ENCODE measurements at places on chromosomes 12 and 14.

- DNase-seq, result no peak
Measured at GRCh38 chr14:54220071-54220703, 176.6 kb upstream of the CDKN3 start.

DNA sequence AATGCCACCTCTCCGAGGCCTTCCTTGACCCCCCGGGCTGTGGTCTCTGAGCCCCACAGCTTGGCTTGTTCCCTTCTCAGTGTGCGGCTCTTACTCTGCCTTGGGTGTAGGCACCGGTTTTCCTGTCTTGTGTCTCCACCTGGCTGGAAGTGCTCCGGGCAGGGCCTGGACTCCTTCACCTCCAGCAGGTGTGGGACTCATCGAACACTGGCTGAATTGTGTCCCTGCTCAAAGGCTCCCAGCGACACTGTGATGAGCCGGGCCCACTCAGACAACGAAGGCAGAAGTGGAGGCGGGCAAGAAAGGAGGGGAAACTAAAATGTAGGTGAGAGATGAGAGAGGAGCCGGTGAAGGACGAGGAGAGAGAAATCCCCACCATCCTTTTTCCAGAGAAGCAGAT is 18.0 kb downstream of the TMEM63C start:
- DNase-seq, result no peak

GRCh38 chr12:132923356-132923909 is 32.7 kb downstream of the ZNF605 start:
- DNase-seq, result no peak

- peak; percentile 56 for DNase-seq
Measured at GRCh38 chr12:110403976-110404682, 621 bp upstream of the ANAPC7 start.

GRCh38 chr14:105432657-105433056 is 13.0 kb downstream of the MTA1 start:
- no peak for DNase-seq

- no peak for DNase-seq
Measured at GRCh38 chr12:107393043-107393717, 292.4 kb upstream of the PWP1 start.

GRCh38 chr14:30875788-30876053 is 1.4 kb downstream of the COCH start:
- DNase-seq, result no peak

- no peak for DNase-seq
Measured at GRCh38 chr12:6205761-6206160, 5.6 kb downstream of the CD9 start.

DNA sequence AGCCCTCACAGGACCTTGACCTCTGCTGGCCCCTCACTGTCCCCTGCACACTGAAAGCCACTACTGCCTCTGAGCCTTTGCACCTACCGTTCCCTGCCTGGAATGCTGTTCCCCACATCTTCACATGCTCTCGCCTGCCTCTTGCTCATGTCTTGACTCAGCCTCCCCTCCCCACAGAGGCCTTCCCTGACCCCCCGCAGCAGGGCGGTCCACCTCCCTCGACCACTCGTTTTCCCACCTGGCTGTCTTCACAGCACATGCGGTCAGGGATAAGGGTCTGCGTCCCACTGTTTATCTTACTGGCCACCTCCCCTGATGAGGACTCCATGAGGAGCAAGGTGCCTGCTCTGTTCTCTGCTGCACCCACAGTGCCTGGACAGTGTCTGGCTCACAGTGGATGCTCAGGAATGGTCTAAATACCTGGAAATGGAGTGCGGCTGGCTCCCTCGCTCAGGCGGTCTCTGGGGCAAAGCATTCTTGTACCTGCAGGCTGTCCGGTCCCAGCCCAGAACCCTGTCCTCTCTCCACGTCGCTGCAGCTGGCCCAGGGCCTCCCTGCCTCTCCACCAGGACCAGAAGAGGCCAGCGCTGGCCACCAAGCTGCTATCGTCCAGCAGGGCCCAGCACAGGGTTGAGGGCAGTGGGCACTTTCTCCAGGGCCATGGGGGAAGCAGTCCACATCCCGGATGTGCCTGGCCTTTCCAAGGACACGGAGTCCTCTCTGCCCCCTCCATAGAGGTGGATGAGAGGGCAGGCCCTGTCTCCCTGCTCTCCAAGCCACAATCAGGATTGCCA is 107.4 kb downstream of the NCOR2 start:
- DNase-seq, result no peak

GRCh38 chr12:111573476-111573875 is 25.6 kb downstream of the ATXN2 start:
- DNase-seq, result no peak

DNA sequence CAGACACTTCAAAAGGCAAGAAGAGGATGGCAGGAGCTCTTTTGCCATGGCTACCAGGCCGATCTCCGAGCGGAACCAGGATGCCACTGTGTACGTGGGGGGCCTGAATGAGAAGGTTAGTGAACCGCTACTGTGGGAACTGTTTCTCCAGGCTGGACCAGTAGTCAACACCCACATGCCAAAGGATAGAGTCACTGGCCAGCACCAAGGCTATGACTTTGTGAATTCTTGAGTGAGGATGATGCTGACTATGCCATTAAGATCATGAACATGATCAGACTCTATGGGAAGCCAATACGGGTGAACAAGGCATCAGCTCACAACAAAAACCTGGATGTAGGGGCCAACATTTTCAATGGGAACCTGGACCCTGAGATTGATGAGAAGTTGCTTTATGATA is 9.8 kb downstream of the GARIN2 start:
- DNase-seq, result no peak

GRCh38 chr12:118982984-118983761 is 1.8 kb downstream of the SRRM4 start:
- no peak for DNase-seq

GRCh38 chr12:6237830-6238229 is 37.6 kb downstream of the CD9 start:
- DNase-seq, result no peak

DNA sequence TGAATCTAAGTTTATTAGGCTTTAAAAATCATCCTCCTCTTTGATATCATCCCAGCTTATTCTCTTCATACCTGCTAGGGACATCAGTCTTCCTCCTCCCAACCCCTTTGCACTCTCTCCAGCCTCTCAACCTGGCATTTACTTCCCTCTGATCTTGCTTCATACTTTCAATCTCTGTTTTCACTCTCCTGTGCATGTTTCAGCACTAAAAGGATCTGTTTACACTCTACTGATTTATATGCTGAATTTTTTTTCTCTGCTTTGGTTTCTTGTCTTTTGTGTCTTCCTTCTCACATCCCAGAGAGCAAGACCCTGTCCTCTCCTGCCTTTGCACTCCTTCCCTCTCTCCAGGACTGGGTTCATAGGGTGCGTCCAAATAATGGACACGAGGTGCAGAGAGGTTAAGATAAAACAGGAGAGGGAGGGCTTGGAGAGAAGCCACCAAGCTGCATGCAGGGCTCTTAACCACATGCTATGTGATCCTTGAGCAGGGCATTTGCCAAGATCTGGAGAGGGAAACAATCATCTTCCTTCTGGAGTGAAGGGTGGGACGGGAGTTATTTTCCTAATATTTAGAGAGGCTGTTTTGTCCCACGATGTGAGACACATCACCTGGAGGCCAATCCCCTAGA is 3.0 kb upstream of the CISTR start:
- DNase-seq, result peak; percentile 66

- peak; percentile 93 for DNase-seq
Measured at GRCh38 chr14:50045039-50045711, 71.2 kb downstream of the VCPKMT start.

DNA sequence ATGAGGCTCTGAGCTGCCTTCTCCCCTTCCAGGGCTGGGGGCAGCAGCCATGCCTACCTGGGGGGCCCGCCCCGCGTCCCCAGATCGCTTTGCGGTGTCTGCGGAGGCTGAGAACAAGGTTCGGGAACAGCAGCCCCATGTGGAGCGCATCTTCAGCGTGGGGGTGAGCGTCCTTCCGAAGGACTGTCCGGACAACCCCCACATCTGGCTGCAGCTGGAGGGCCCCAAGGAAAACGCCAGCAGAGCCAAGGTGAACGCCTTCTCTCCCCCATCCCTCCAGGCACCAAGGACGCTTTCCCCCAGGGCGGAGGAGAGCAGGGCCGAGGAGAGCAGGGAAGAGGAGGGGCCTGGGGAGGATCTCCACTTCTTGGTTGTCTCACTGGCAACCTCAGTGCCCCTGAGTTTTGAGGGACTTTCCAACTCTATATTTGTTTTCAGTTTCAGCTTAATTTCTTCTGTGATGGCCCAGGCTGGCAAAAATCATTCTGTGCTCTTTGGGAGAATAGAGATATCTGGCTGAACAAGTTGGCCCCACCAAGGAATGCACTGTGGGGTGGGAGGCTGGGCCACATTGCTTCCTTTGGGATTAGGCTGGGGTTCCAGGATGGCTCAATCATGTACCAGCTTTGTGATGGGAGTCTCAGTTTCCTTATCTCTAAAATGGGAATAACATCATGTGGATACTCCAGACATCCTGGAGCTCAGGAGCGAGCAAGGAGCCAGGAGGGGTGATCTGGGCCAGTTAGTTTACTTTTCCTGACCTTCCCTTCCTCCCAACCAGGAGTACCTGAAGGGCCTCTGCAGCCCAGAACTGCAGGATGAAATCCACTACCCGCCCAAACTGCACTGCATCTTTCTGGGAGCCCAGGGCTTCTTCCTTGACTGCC is 1.2 kb downstream of the KHNYN start:
- DNase-seq, result peak; percentile 55

DNA sequence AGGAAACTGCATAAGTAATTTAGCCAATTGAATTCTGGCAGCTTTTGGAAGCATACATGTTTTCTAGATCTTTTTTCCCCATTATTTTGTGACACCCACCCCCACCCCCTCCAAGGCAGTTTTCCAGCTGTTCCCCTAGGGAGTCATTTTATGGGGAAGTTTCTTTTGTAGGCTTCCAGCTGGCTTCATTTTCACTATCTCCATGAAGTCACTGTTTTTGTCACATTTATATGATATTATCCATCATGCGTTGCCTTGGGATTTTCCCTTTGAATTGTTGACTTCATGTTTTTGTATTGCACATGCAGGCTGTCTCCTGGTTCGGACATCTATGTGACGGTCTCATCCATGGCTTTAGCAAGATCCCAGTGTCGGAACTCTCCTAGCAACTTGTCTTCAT is 233.6 kb upstream of the RGS6 start:
- no peak for DNase-seq

GRCh38 chr12:95836630-95837239 is 22.0 kb upstream of the SNRPF start:
- peak; percentile 83 for DNase-seq

DNA sequence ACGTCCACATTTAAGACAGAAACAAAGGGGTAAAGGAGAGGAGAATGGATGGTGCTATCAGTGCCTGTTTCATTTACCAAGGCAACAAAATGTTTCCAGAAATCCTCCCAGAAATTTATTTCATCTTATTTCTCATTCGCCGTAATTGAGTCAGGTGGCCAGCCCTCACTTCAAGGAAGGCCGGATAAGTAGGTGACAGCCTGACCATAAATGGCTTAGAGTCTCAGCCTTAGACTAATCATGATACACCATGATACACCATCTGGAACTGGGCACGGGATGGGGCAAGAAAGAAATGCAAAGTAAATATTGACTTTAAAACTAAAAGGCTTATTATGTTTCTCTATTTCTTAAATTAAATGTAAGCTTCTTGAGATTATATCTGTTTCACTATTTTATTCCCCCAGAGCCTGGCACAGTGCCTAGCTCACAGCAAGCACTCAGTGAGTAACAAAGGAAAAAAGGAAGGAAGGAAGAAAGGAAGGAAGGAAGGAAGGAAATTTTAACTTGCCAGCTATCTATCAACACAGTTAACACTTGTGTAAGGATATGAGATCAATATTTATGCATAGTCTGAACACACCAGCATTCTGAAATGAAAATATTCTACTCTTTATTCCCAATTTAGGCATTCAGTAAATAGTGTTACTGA is 106.1 kb upstream of the FSCB start:
- DNase-seq, result no peak

- DNase-seq, result peak; percentile 83
Measured at GRCh38 chr12:57085999-57086492, 2.9 kb upstream of the NAB2 start.

DNA sequence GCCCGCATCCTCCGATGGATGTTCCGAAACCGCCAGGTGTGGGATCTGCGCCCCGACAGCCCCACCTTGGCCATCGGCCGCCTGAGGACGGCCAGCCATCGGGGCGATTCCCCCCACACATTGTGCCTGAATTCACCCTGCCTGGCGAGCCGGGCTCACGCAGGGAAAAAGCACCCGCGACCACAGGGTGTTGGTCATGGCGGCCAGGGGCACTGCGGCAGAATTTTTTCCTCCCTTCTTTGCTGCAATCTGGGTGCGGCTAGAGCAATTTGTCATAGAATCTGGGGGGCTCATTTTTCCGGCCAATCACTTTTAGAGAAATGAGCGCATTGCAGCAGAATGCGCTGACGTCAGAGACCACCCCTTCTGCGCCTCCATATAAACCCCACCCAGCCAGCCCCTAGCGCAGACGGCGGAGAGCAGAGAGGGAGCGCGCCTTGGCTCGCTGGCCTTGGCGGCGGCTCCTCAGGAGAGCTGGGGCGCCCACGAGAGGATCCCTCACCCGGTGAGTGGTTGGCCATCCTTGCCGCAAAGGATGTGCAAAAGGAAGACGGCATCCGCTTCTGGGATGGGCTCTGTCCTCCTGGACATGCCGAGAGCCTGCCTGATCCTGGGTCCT is at the start of gene MEG3:
Gene MEG3 (plus strand): TSS at position 406 of the 619 bp plus-strand sequence.
- DNase-seq, result peak; percentile 80

DNA sequence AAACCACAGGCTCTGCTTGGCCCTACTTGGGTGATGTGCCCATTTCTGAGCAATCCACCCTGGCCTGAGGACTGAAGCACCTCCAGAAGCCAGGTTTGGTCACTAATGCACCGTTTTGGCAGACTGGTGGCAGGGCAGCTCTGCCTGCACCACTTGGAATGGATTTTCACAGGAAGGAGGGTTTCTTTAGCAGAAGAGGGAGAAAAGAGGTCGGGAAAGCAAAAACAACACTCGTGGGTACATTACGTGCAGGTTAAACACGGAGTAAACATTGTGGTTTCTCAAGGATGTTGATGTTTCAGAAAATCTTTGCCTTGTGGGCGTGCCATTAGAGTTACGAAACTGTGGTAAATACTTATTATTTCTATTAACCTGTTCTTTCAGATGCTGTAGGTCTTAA is 70.8 kb downstream of the KCNA5 start:
- DNase-seq, result no peak

DNA sequence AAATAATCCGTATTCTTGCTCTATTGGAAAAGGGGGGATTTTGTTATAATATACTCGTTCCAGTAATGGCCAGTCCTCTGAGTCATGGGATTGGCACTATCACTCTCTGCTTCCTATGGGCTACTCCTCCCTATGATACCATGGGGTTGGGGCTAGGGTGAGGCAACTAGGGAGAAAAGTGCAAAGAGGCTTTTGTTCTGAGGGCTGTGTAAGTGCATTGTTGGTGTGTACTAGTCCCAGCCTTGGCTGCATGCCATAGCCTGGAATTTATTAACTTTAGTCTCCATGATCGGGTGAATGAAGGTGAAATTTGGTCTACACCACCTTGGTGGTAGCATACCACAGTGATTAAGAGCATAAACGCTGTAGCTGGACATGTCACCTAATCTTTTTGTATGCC is 247.6 kb downstream of the RPAP3 start:
- DNase-seq, result no peak

- no peak for DNase-seq
Measured at GRCh38 chr12:47739979-47740378, 14.7 kb upstream of the ENDOU start.

Measured in fibroblast of mammary gland (primary cell).